Kasumi-1 (cell line): ENCODE measurements at places on chromosomes 3 and 15.

DNA sequence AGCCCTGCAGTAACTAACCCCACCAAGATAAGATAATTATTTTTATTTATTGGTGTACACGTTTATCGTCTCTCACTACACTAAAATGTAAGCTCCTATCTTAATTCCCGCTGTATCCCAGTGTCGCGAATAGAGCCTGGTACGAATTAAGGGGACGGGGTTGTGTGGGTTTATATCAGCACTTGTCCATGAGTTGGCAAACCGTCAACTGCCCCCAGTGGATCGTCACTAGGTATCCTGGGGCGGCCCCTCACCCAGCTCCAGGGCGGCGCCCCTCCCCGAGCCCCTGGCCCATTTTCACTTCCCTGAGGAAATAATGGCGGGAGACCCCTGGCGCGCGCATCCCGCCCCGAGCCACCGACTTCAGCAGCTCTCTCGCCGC is 465 bp downstream of the RUVBL1 start:
- DNase-seq, result no peak

DNA sequence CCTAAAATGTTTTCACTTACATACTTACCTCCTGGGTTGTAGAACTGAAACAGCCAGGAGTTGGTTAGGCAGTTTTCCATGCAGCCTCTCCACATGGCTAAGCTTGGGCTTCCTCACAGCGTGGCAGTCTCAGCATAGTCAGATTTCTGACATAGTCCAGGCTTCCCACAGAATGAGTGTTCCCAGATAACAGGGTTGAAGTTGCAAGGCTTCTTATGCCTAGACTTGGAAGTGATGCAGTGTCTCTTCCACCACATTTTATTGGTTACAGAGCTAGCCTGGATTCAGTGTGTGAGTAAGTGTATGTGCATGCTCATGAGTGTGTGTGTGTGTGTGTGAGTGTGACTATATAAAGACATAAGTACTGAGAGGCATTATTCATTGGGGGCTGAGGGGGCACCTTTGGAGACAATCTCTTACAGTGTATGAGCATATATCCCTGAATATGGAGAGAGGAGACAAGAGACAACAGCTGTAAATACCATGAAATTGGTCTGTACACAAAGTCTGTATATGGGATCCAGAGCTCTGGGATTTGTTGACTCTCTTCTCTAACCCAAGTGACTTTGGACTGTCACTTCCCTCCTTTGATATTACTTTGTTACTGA is 78.1 kb downstream of the ZNF621 start:
- no peak for DNase-seq

GRCh38 chr15:27495963-27496459 is 525.0 kb downstream of the GABRG3 start:
- no peak for DNase-seq

- no peak for DNase-seq
Measured at GRCh38 chr15:58605931-58606530, 143.5 kb downstream of the ADAM10 start.

GRCh38 chr3:111227216-111227615 is 155.6 kb downstream of the NECTIN3 start:
- DNase-seq, result no peak

DNA sequence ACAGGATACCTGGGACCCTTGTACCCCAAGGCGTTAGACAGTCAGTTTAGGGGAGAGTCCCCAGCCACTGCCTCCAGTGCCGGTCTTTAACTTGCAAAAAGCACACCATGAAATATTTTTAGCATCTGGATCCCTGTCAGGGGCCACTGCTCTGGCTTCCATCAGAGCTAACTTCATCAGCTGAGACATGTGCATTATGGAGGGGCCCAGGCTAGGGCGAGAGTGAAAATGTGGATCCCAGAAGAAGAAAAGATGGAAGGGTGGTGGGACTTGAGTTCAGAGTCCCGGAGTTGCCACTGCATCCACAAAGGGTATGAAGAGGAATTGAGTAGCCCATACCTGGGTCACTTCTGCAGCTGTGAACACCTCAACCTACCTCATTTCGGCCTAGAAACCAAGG is 23.5 kb upstream of the SPATA12 start:
- no peak for DNase-seq

- DNase-seq, result no peak
Measured at GRCh38 chr3:156707588-156707987, 33.2 kb downstream of the TIPARP start.

DNA sequence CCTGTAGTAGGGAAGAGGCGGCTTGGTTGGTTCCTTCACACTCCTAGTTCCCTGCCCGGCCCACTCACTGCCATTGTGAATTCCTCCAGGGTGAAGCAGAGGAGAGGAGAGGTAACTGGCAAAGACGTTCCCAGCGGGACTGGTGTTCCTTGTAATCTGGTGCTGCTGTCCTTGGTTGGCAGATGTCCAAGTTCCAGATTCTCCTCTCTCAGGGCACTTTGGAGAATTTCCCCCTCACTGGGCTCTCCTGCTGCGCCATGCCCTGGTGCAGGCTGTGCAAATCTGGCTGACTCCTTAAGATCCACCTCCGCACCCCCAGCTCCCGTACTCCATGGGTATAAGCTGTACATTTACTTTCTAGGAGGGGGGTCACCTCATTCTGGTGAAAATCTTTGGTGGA is 37.3 kb downstream of the THSD4 start:
- no peak for DNase-seq

DNA sequence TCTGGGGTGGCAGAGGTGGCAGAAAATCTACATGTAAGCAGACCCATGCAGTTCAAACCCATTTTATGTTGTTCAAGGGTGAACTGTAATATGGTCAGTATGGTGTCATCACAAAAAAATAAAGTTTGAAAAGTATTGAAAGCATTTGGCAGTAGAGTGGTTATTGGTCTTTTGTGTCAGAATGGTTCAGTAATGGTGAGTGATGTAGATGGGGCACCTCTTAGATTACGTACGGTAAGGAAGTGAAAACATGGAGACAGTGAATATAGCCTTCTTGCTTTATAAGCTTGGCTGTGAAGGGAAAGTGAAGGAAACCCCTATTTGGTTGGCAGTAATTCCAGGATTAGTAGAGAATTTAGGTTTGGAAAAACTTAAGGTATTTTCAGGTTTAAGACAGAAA is 17.2 kb upstream of the CCNB2 start:
- DNase-seq, result no peak

GRCh38 chr3:196951371-196951770 is 9.0 kb upstream of the NCBP2 start:
- DNase-seq, result no peak

- DNase-seq, result no peak
Measured at GRCh38 chr3:132911741-132912415, 126.3 kb upstream of the TMEM108 start.

DNA sequence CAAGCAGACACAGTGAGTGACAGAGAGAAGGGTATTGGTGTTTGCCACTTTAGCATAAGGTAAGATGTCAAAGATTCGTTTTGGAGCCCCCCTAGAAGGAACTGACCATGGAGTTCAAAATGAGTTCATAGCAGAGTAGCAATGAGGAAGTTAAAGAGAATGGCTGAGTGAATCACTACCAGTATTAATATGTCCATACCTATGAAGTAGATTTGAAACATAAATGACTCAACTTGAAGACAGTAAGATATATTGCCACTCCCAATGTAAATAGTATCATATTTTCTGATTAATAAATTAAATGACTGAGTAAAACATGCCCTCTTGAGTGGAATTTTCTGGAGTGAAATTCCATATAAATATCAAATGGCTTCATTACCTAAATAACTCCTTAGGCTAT is 675.1 kb downstream of the NLGN1 start:
- peak; percentile 3 for DNase-seq

DNA sequence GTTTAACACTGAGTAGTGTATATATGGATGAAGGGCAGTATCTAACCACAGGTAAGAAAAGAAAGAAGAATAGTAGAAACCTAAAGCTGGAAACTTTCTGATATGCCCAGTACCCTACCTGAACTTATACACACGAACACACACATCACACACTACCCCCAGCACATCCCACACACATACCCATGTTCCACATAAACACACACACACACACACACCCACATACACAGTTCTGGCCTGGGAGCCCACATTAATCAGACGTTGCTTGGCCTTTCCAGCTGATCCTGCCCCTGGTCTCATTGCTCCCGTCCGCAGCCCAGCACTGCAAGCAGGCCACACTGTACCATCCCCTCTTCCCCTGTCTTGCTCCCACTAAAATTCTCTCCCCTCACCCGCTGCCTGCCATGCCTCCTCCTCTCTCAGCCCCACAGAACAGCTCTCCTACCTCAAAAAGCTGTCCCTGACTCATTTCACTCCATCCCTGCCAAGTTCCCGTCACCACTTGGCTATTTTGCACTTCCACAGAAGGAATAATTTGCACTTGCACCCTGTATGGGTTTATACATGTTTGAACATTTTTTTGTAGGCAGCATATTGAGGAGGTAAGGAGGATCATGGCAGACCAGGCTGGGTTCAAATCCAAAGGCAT is 185.8 kb upstream of the PPP2R3A start:
- DNase-seq, result no peak

- no peak for DNase-seq
Measured at GRCh38 chr3:114439284-114439683, 145.5 kb downstream of the TIGIT start.

DNA sequence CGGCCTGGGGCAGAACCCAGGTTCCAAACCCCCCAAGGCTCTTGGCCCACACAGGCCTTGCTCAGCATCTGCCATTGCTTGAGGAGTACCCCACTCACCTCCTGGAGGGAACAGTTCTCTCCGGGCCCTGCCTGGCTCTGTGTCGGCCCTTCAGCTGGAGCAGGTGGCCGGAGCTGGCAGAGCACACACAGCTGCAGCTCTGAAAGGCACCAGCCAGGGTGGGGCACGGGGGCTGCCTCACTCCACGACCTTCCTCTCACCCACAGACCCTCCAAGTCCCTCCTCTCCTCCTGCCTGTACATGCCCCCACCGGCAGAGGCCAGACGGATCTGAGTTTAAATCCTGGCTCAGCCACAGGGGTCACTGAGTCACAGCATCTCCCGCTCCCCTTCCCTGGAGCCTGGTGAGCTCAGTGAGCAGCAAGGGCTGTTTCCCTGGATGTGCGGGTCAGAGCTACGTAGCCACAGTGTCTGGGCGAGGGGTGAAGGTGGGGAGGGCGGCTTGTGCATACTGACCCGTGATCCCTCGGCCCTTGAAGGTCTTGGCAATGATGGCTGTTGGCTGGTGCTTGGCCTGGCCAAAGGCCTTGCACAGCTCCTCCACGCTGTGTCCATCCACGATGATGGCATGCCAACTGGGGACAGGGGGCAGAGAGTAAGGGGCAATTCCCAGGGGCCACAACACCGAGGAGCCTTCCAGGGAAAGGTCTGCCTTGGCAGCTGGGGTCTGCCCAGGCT is 23.0 kb downstream of the TKT start:
- no peak for DNase-seq

GRCh38 chr3:116610124-116610523 is 99.5 kb upstream of the TUSC7 start:
- DNase-seq, result no peak

DNA sequence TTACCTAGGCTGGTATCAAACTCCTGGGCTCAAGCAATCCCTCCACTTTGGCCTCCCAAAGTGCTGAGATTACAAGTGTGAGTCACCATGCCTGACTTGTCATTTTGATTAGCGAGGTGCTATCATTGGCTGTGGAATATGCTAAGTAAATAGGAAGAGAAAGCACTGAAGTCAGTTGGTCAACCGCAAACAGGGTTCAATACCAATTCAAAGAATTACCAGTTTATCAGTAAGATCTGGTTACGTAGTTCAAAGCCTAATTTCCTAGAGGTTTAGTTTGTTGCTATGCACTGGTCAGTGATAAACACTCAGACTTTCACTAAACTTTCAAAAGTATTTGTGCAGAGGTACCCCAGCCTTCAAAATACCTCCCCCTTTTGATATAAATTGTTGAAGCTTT is 29.5 kb downstream of the GLB1 start:
- no peak for DNase-seq

GRCh38 chr3:68819361-68819760 is 113.0 kb downstream of the TAFA4 start:
- DNase-seq, result no peak

GRCh38 chr15:60126200-60126599 is 122.1 kb downstream of the FOXB1 start:
- no peak for DNase-seq

DNA sequence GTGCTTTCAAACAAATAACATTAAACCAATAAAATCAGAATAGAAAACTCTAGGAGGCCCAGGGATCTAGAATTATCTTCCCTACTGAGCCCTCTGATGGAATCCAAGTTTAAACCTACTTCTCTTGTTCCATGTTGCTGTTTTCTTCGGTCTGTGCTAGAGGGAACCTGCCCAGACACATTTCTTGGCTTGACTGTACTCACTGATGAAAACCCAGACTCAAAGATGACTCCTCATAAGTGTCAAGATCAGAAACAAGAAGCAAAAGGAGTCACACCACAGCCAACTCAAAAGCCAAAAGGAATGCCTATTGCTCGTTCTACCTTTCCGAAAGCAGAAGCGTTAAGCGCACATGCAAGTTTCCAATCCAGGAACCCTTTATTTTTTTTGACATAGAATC is 31.6 kb downstream of the SCAP start:
- no peak for DNase-seq

DNA sequence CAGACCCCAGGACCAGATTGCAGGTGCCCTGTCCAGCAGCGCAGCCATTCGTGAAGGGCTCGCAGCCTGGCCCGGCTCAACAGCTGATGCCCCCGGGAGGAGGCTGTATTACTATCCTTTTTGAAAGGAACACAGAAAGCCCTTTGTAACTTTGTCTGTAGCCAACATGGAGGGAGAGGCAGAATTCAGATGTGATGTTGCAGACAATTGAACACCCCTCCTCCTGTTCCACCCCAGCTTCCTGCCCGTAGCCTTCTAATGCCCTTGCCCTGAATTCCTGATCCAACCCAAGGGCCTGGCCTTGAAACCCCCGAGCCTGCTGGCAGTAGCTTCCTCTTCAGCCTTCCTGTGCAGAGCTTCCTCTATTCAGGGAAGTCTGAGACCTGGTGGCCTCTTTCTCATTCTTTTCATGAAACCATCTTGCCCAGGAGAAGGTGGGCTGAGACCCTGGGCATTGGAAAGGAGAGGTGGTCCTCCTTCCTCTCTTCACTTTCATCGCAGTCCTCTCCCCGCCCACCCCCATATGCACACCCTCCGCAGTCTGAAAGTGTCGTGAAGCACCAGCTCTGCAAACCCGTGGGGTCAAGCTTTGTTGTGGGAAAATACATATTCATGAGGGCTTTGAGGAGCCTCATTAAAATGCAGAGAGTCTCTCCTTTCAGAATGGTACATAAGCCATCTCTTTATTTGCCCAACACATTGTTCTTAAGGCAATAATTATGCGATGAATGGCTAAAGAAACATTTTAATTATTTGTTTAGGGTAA is 109.2 kb downstream of the APBA2 start:
- DNase-seq, result peak; percentile 93

- peak; percentile 7 for DNase-seq
Measured at GRCh38 chr3:31043184-31043819, 148.8 kb upstream of the GADL1 start.

- DNase-seq, result no peak
Measured at GRCh38 chr15:71199384-71200351, 84.4 kb downstream of the THSD4 start.

- no peak for DNase-seq
Measured at GRCh38 chr3:164236851-164237250, 841.4 kb downstream of the SI start.

DNA sequence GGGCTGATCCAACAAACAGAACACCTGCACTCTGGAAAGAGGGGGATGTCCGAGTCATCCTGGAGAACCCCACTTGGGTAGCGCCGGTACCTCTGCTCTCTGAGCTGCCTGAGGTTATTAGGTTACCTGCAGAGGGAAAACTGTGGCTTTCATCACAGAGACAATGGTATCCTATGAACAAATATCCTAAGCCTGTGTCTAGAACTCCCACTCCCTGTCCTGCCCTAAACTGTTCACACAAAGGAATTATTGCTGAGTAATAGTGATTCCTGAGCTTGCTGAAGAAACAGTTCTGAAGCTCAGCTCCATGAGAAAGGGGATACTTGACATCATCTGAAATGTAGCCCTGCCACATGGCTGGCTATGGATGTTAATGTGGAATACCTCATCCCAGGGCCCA is 31.9 kb upstream of the WNT5A start:
- no peak for DNase-seq
